ENCODE measurements at places on chromosomes 2 and 18.

DNA sequence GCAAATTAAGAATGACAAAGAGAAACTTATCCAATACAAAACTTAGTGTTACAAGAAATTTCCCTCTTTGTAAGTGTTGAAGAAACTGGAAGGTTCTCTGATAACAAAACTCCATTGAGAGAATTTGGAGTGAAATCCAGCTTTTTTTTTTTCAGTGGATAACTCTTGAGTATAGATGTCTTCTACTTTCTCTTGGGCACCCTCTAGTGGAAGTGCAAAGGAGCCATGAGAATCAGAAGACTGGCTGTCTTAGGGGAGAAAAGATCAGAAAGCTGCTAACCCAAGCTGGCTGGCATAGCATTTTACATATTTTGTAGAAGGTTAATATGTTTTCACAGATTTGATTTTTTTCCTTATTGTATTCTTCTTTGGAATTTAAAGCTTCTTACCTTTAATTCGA lies 138.8 kb upstream of the SATB2 start:
- DNase-seq: no peak

DNA sequence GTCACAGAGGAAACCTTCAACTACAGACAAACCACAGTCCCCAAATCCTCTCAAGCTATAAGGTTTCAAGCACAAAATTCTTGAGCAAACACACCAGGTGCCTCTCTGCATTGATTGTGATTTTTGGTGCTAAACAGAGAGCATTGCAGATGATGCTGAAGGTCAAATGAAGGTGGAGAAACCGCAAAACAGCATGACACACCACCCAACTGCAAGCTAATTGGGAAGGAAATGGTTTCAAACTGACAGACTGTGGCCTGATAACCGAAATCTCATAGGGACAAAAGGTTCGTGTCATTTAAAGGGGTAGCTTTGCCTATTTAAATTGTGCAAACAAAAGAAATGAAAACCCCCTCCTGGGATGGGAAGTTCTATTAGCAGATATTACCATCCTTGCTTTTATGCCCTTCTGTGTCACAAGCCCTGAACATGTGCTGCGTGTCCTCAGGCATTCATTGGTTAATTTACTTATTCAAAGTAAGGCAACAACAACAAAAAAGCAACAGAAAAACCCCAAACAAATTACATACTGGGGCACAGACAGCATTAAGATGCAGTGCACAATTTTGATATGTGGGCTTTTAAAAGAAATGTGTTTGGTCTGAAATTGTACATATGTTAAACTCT lies 154.9 kb downstream of the AQP4 start:
- DNase-seq: no peak

DNA sequence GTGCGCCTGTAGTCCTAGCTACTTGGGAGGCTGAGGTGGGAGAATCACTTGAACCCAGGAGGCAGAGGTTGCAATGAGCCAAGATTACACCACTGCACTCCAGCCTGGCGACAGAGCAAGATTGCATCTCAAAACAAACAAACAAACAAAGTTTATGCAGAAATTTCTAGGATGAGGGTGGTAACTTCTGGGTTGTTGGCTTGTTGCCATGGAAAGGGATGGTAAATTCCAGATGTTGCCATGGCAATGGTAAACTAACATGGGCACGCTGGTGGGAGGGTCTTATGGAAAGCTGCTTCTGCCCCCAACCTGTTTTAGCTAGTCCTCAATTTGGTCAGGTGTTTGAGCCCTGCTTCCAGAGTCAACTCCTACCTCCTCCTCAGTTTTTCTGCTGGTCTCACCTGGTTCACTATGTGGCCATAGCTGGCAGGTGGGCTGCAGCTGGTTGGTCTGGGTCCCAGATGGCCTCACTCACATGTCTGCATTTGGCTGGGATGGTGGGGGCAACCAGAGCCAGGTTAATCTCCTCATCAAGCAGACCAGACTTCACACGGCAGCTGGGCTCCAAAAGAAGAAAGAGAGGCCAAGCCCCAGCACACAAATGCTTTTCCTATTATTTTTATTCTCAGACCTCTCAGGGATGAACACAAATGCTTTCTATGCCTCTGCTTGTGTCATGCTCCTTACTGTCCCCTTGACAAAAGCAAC lies 26.6 kb upstream of the TEX44 start:
- DNase-seq: no peak

GRCh38 chr2:44295633-44296359 lies 20.5 kb downstream of the SLC3A1 start:
- no peak for DNase-seq

GRCh38 chr2:96906729-96907114 lies 36.8 kb upstream of the SEMA4C start:
- no peak for DNase-seq
